ENCODE measurements at places on chromosomes 12 and 14.

DNA sequence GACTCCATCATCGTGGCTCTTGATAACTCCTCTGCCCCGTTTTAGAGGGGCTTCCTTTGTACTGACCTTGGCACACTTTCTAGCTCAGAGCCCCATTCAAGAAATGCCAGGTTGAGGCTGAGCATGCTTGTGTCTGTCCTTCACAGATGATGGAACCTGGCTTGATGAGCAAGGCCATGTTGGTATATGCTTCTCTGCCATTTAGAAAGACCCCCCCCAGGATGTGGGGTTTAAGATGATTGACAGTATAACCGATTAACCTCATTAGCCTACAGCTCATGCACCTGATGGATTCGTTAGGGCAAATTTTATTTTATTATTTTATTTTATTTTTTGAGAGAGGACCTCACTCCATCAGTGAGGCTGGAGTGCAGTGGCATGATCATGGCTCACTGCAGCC lies 21.0 kb downstream of the BATF start:
- DNase-seq: no peak

- DNase-seq: no peak
Measured at GRCh38 chr12:32499048-32499447, 99.7 kb downstream of the FGD4 start.

- no peak for DNase-seq
Measured at GRCh38 chr14:43464968-43465367, 1042.1 kb downstream of the FSCB start.

DNA sequence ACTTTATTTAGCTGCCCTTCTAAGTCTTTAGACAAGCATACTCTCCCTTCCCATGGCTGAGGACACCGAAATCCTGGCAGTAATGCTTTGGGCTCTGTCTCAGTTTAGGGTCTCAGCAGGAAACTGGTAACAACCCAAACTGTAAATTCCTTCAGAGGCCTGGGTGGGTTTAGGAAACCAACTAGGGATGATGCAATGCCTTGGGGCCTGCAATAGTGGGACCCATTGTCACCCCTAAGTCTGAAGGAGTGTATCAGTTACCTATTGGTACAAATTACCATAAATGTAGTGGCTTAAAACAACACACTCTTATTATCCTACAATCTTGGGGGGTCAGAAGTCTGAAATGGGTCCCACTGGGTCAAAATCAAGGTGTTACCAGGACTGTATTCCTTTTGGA lies 36.0 kb downstream of the DHRS2 start:
- no peak for DNase-seq

- no peak for DNase-seq
Measured at GRCh38 chr12:87425942-87426554, 603.2 kb downstream of the C12orf50 start.

- no peak for DNase-seq
Measured at GRCh38 chr12:56098592-56098991, 5.8 kb upstream of the PA2G4 start.

- DNase-seq: no peak
Measured at GRCh38 chr12:118337194-118337838, 35.4 kb downstream of the TAOK3 start.

GRCh38 chr12:80257920-80258319 lies 158.6 kb downstream of the OTOGL start:
- DNase-seq: no peak

DNA sequence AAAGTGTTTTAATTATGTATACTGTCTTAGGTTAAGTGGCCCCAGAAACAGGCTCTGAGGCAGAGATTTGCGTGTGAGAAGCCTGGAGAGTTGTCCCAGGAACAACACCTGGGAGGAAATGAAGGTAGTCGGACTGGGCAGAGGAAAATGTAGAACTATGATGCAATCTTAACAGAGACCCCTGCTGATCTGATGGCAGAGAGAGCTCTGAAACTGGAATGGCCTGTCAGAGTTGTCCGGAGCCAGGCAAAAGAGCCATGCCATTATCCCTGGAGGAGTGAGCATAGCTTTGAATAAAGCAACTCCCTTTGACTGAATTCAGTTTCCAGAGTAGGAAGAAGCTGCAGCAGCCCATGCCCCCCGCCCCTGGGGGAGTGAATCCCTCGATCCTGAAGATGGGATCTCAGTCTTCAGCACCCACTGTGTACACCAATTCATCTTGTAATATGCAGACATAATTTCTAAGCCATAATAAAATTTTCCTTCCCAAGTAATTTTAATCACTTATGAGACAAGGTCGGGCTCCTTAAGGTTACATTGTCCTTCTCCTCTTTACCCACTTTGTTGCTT lies 264.8 kb downstream of the PDZRN4 start:
- DNase-seq: no peak

DNA sequence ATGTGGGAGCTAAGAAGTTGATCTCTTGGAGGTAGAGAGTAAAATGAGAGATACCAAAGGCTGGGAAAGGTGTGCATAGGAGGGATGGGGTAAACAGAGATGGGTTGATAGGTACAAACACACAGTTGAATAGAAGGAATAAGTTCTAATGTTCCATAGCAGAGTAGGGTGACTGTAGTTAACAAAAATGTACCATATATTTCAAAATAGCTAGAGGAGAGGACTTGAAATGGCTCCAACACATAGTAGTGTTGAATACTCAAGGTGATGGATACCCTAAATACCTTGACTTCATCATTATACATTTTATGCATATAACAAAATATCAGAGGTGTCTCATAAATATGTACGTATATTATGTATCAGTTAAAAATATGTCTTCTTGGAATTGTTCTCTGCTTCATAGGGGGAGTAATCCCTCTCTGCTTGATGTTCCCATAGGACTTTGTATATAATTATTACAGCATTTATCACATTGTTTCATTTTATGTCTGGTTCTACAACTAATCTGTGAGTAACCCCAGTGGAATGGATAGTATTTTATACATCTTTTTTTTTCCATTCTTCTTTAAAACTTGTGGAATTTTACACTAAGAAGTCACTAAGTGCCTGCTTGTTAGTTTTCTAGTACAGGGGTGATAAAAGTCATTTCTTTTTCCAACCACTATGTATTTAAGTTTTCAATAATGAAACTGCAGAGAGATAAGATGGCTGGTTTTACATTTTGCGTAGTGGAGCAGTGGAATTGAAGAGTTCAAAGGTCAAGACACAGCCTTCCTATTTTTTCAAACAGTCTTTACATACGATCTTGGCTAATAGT lies 1940.0 kb upstream of the SEL1L start:
- no peak for DNase-seq

GRCh38 chr12:109988274-109988673 lies 7.9 kb downstream of the GIT2 start:
- no peak for DNase-seq

- no peak for DNase-seq
Measured at GRCh38 chr12:65996146-65996545, 134.4 kb downstream of the LLPH start.

GRCh38 chr12:3598896-3599860 lies 108.2 kb downstream of the PRMT8 start:
- DNase-seq: no peak

- no peak for DNase-seq
Measured at GRCh38 chr12:52434760-52435530, 774 bp upstream of the KRT75 start.

GRCh38 chr14:34302654-34303053 lies 159.4 kb downstream of the SPTSSA start:
- DNase-seq: no peak

DNA sequence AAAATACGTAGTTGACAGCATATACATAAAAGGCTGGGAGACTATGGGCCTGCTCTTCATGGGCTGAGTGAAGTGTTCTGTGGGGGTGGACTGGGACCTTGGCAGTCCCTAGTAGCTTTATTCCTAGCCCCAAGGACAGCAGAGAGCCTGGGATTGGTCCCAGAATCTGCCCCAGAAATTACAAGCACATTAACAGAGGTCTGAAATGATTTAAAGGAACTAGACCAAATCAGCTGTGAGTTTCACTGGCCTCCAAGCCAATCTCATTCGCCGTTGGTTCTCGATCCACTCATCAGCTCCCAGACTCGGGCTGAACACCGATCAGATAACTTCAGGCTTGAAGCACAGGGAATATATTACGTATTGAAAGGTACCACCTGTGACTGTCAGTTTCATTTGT lies 77.0 kb upstream of the PSMC1 start:
- DNase-seq: no peak

DNA sequence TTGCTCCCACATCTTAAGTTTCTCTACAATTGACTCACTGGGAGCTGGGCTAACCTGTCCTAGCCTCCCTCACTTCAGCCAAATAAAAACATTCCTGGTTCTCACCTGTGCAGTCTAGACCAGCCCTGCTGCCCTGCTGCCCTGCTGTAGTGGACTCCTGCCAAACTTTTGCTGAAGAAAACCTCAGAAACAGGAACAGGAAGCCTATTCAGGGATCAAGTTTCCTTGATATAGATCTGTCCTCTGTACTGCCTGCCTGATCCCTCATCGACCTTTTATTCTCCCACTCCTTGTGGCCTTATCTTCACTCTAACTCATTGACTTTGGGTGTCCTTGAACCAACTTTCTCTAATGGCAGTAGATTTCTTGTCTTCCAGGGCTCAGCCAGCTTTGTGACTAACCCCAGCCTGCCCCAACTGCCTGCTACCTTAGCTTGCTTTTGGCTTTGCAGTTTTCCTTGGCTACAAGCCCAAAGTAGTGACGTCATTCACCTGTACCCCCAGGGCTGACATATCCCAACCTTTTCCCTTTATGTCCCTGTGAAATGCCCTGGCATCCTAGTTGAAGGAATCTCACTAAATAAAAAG lies 234.8 kb downstream of the DUSP6 start:
- no peak for DNase-seq

DNA sequence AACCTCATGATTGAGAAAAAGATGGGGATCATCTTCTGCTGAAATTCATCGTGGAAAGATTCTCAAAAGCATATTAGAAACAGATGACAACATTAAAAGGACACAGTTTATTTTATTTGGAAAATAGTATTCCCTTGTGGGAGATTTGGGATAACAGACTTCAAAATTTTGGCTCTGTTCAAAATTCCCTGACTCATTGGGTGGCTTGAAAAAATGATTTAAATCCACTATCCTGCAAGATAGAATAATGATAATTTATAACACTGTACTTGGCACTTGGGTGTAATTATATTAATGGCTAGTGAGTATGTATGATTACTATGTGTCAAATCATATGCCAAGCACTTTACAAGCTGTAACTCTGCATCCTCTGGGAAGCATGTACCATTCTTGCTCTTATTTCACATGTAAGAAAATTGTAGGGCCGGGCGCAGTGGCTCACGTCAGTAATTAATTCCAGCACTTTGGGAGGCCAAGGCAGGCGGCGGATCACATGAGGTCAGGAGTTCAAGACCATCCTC lies 128.8 kb downstream of the LMNTD1 start:
- DNase-seq: no peak

Data from activated CD8-positive, alpha-beta memory T cell treated with anti-CD3 and anti-CD28 coated beads for 1 hour (primary cell).